NCI-H146 (cell line): ENCODE measurements at places on chromosomes 7 and 10.

DNA sequence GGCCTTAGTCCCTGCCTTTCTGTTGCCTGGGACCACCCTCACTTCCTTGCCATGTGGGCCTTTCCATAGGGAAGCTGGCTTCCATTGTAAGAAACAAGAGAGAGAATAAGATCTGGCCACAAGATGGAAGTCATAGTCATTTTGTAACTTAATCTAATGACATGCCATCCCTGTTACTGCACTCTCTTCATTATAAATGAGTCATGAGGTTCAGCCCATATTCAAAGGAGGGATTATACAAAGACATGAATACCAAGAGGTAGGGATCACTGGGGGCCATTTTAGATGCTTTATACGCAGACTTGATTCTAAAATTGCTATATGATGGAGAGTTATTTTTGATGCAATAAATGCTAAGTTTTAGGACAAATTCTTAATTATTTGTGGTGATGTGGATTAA lies 75.2 kb upstream of the CELF2 start:
- DNase-seq, result no peak

- peak; percentile 24 for DNase-seq
Observed at GRCh38 chr7:28354601-28355402, 57.5 kb upstream of the CREB5 start.

DNA sequence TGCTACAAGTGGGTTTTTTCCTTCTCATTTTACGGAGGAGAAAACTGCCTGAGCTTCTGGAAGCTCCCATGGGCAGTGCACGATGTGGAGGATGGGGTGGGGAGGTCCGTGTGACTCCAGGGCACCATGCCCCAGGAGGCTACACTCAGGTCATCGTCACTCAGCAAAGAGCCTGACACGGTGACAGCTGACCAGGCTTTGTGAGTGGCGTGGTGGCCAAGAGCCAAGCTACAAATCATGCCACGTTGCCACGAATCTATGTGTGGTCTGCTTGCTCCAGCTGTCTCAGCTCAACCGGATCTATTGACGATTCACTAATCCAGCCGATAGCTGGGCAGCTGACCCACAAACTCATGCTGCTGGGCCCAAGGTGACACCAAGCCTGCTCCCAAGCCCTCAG lies 27.6 kb upstream of the C10orf71 start:
- DNase-seq, result no peak

- DNase-seq, result no peak
Observed at GRCh38 chr7:82221152-82221674, 222.4 kb downstream of the CACNA2D1 start.

- no peak for DNase-seq
Observed at GRCh38 chr10:4698075-4698474, 127.9 kb upstream of the AKR1E2 start.

DNA sequence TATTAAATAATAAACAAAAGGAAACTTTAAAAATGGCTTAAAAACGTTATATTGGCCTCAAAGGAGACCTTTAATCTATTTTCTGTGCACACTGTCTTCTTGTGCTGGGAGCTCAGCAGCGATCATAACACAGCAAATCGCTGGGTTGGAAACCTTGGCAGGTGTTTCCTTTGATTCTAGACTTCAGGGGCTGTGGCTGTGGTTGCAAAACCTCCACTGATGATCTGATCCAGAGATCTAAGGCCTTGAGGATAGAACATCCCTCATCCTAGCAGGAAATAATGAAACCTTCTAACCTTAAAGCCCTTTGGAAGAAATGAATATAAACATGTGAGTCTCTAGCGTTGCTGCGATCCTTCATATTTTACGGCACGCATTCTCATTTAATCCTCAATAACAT lies 29.8 kb downstream of the CDHR3 start:
- DNase-seq, result no peak

DNA sequence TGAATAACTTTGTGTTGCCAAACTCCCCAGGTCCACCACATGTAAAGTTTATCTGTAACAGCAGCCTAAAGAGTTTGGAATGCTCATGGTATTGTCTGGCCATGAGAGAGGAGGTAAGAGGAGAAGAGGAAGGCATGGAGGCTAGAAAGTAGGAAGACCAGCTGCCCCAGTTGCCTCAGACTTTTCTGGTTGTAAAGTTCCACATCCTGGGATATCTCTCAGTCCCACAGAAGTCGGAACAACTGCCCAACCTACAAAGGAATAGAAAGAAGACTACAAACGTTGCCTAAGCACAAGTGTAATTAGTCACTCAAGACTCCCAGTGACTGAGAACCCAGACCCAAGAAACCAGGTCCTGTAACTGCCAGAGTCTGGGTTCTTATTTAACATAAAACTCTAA lies 47.3 kb downstream of the CREB3L2 start:
- DNase-seq, result no peak

DNA sequence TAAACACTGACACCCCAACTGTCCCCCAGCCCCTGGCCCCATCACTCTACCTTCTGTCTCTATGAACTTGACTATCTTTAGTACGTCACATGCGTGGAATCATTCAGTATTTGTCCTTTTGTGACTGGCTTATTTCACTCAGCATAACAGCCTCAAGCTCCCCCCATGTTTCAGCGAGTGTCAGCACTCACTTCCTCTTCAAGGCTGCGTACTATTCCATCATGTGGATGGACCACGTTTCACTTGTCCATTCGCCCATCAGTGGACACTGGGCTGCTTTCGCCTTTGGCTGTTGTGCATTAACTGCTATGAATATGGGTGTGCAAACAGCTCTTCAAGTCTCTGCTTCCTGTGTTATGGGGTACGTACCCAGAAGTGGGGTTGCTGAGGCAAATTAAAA lies 100.7 kb downstream of the PTPRN2 start:
- DNase-seq, result no peak

DNA sequence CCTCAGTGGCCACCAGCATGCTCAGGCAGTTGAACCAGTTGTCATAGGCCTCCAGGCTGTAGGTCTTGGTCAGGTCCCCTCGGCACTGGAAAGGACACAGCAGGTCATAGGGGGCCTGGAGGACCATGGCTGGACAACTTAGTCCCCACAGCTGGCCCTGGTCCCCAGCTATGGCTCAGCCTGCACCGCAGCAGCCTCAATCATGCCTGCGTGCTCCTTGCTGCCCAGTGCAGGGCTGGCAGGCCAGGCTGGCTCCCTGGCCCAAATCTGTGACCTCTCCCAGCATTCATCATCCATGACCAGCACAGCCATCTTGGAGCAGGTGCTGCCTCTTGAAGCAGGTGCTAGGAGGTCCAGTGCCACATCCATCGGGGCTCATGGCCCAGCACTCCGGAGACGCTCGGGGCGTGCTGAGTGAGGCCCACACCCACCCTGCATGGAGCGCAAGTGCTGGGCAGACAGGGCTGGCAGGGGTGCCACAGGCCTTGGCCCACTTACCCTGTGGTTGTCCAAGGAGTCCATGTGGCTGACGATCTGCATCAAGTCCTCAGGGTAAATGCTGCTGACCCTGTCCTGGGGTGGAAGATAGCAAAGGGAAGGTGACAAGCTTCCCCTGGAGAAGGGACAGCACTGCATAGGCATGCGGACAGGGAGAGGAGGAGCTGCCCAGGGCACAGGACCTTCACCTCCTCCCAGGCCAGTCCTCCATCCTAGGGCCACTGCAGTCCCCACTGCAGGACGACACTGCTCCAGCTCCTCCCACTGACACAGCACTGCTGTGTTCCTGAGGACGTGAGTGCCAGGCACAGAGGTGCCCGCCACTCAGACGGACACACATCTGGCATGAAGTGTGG lies 61.7 kb downstream of the CSGALNACT2 start:
- DNase-seq, result no peak

GRCh38 chr7:84675633-84676034 lies 481.0 kb upstream of the SEMA3A start:
- peak; percentile 58 for DNase-seq

GRCh38 chr7:139255290-139255689 lies 24.3 kb downstream of the UBN2 start:
- DNase-seq, result no peak

GRCh38 chr7:149866779-149867447 lies 6.9 kb upstream of the ATP6V0E2 start:
- no peak for DNase-seq

DNA sequence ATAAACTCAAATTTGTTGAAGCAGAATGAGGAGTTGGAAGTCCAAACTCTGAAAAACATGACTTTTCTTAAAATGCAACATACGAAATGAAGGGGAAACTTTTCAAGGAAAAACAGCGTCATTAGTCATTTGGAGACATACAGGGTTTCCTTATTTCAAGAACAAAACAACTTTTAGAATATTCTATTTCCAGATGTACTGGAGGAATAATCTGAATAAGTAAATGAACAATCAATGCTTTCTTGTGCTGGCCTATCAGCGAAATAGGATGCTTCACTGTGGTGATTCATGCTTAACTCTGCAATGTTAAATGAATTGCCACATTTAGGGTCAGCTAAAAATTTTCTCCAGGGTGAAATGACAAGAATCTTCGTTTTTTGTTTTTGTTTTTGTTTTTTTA lies 114.3 kb downstream of the SEMA3C start:
- DNase-seq, result no peak

GRCh38 chr10:116889066-116889465 lies 39.8 kb downstream of the ENO4 start:
- DNase-seq, result no peak

GRCh38 chr7:150778738-150779301 lies 21.3 kb downstream of the TMEM176B start:
- DNase-seq, result peak; percentile 79

GRCh38 chr7:146067880-146068279 lies 48.7 kb upstream of the CNTNAP2 start:
- DNase-seq, result no peak

GRCh38 chr7:112699725-112700513 lies 90.3 kb downstream of the TMEM168 start:
- no peak for DNase-seq

DNA sequence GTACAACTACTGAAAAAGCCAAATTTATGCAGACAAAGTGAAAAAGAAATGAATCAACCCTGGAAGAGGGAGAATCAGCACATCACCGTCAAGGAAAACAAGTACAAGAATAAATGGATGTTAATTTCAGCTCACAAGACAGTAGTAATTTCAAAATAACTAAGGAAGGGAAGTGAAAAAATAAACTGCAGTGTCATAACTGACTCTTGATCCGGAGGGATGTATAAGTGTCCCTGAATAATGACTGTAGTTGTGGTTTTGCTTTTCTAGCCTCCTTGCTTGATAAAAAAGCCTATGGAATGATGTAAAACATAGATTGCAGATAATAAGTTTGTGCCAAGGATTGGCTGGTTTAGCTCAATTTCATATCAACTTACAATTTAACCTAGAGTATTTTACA lies 721.1 kb upstream of the C7orf33 start:
- DNase-seq, result no peak
